Natural killer cell (primary cell): ENCODE measurements at places on chromosomes 1 and 21. TPM values are rescaled to one million over a fixed set of nuclear protein-coding genes. Genes with fewer than 3 reads are reported as not detected.
A peak's percentile ranks its signal among the peaks of the same experiment; 100 is the strongest.

DNA sequence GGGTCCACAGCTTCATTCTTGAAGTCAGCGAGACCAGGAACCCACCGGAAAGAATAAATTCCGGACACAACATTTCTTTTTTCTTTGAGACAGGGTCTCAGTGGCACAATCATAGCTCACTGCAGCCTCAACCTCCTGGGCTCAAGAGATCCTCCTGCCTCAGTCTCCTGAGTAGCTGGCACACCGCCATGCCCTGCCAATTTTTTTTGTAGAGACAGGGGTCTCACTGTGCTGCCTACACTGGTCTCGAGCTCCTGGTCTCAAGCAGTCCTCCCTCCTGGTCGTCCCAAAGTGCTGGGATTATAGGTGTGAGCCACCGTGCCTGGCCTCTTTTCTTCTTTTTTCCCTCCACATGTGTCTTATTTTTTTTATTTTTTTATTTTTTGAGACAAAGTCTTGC is 20.6 kb upstream of the ENO1 start:
- H3K36me3 ChIP-seq, result no peaks in the 10 kb centered on the region
- H3K27me3 ChIP-seq, result no peaks in the 10 kb centered on the region
- DNase-seq, result no peak
- no peak overlapping the region for H3K27ac ChIP-seq
- peaks cover 10% of the 10 kb centered on the region for H3K4me1 ChIP-seq

GRCh38 chr1:230849451-230850224 is 18.7 kb downstream of the C1orf198 start:
- H3K27ac ChIP-seq, result no peak overlapping the region
- no peaks in the 10 kb centered on the region for H3K27me3 ChIP-seq
- DNase-seq, result no peak
- no peaks in the 10 kb centered on the region for H3K36me3 ChIP-seq

DNA sequence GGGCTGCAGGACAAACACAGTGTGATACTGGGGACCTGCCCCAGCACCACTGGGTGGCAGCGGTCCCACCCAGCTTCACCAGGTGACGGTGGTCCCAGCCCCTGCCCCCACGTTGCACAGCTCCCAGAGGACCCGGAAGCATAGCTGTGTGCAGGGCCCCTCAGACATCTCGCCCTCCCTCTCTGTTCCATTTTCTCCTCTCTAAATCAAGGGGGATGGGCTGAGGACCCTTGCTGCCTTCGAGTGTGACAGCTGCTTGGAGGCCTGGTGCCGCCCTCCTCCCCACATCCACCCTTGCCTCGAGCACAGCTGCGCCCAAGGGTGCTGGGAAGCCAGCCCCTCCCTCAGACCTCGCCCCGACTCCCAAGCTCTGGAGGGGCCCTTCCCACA is 16.1 kb upstream of the LRRC3 start:
- H3K27ac ChIP-seq, result no peak overlapping the region
- no peaks in the 10 kb centered on the region for H3K4me1 ChIP-seq
- H3K36me3 ChIP-seq, result peaks cover 5% of the 10 kb centered on the region
- H3K4me3 ChIP-seq, result no peak overlapping the region

- H3K36me3 ChIP-seq, result no peaks in the 10 kb centered on the region
- peaks cover 16% of the 10 kb centered on the region for H3K4me1 ChIP-seq
- no peak within 1 kb of the TSS for H3K27ac ChIP-seq
- peak within 1 kb of the TSS; percentile 33 for H3K4me3 ChIP-seq
- peaks cover 14% of the 10 kb centered on the region for H3K27me3 ChIP-seq
- peak; percentile 53 for DNase-seq
Measured at GRCh38 chr1:94926915-94927404, at the start of gene CNN3. Gene CNN3, minus strand, starts transcription at chr1:94927110. Its CDS starts 216 bp downstream, at chr1:94926894.

FBLIM1 gene
- total RNA-seq, result not detected

ADAMTS1 gene
- total RNA-seq, result 12.5 TPM

BACE2 gene
- 0.29 TPM for total RNA-seq
